Activated naive CD4-positive, alpha-beta T cell treated with anti-CD3 and anti-CD28 coated beads, Interleukin-2, amount 50 U/mL, for 16 hours (primary cell): ENCODE measurements at places on chromosomes 3 and 15.

DNA sequence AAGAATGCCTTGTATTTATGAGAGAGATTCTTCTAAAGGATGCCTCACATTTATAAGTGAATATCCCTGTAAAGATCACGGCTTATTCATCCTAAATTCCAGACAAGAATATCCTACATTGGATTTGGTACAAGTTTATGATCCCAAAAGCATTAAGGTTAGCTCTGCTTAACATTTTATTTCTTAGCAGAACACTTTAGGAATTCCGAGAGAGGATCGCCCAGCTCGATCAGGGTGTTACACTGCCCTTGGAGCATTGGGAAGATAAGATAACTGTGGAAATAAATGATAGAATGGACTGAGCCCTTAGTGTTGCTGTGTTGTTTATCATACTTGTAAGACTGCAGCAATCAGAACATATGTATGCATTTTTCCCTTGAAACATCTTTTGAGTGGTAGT lies 223.0 kb upstream of the CDIN1 start:
- no peak for DNase-seq

- peak; percentile 28 for DNase-seq
Observed at GRCh38 chr3:123489400-123490004, 40.6 kb upstream of the ADCY5 start.

DNA sequence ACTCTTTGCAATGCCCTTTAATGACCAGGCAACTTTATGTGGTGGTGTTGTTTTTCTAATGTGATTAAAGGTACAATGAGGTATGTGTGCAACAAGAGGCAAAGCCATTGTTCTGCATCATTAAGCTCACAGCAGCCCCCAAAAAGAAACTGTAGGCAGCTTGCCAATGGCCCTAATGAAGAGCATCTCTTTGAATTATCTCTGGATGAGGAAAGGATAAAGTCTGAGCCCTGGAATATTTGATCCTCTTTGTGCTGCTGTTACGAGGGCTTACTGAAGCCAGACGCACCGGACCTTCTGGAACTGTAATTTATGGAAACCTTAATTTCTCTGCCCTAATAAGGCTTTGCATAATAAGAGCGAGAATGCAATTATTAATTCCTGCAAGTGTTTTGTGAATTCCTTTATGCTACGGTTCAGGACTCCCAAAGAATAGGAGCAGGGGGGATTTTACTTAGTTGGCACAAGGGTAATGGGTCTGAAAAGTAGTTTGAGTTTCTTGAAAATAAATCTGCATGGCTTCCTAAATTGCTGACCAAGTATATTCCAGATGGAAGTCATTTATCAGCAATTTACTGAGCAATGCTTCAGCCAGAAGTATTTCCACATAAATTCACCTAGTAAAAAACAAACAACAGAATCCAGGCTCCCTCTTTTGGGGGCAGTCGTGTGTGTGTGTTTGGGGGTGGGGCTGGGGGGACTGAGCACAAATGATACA lies 193.4 kb downstream of the PDZRN3 start:
- no peak for DNase-seq

- no peak for DNase-seq
Observed at GRCh38 chr15:58438111-58438510, 6.3 kb downstream of the LIPC start.

DNA sequence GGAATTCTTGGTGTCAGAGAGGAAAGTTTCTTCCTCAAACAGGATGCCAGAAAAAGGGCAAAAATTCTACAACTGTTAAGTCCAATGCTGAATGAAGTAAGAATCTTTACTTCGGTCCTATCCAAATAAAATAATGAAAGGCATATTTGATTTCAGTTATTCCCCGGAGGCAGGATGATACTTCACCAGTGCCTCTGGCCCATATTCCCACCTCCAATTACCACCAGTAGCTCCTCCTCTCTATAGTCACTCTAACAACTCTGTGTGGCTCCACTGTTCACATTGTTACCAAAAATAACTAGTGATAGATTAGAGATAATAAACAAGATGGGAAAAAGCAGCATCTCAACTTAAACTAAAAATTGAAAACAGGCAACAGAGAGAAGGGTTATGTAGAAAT lies 20.7 kb downstream of the MAP1A start:
- no peak for DNase-seq

- no peak for DNase-seq
Observed at GRCh38 chr3:5134019-5134391, 11.9 kb downstream of the ARL8B start.
